ENCODE measurements at places on chromosomes 1 and 21. TPM values are rescaled to one million over a fixed set of nuclear protein-coding genes. Genes with fewer than 3 reads are reported as not detected.

DNA sequence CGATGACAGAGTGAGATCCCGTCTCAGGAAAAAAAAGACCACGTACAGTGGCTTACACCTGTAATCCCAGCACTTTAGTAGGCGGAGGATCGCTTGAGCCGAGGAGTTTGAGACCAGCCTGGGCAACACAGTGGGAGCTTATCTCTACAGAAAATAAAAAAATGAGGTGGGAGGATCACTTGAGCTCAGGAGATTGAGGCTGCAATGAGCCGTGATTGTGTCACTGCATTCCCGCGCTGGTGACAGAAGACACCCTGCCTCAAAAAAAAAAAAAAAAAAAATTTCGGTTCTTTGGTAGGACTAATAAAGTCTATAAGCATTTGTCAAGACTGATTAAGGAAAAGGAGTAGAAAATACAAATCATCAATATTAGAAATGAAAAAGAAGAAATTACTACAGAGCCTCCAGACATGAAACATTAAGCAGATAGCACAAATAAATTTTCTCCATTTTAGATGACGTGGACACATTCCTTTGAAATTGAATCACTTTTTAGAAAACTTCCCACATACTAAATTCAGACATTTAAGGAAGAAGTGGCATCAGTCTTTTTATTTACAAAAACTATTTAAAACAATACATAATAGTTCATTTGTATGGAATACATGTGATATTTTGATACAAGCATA is 30.4 kb downstream of the MORC3 start:
- DNase-seq: peak; percentile 10

DNA sequence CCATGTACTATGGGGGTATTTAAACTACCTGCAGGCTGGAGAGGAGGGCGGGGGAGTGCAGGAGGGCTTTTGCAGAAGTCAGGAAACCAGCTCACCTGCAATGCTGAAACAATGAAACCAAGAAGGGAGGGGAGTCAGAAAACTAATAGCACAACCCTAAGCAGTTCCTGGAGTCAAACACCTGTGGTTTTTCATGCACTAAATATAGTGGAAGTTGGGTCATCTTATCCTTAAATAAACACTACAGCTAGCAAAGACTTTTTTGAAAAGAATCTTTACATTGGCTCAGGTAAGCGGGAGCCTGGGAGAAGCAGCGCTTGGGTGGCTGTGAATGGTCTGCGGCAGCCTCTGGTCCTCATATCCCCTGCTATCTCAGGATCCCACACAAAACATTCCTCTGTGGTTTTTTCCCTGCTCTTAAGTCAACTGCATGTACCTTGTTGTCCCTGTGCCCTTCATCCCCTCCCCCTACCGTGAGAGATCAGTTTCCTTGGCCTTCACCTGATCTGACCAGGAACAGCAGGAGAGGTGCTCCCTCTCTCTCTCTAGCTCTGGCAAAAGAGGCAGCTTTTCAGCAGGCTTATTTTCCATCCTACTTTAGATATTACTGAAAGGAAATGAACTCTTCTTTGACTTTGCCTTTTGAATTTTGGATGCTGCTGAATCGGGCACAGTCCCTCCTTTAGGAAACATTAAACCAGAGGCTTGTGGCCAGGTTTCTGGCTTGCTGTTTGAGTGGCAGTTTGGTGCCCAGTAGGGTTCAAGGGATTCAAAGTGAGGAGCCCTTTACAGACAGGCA is 26.6 kb downstream of the TENT5C start:
- no peak for DNase-seq

GRCh38 chr1:226569879-226570547 is 21.4 kb downstream of the STUM start:
- no peak for DNase-seq

- DNase-seq: no peak
Measured at GRCh38 chr1:150017206-150017750, 6.8 kb upstream of the OTUD7B start.

The FCRL6 gene
- not detected for total RNA-seq

The KRTAP19-3 gene
- total RNA-seq: not detected

The MRAP gene
- not detected for total RNA-seq

The RHEX gene
- not detected for total RNA-seq

Data from RPMI7951 (cell line).